ENCODE measurements at places on chromosomes 2 and 18.

GRCh38 chr2:182894174-182894573 is 27.7 kb upstream of the FRZB start:
- DNase-seq: no peak

- peak; percentile 91 for DNase-seq
Measured at GRCh38 chr2:176106581-176107539, at the start of gene HOXD11. HOXD11 (plus strand) TSS chr2:176107280; CDS start chr2:176107356, 76 bp downstream.

DNA sequence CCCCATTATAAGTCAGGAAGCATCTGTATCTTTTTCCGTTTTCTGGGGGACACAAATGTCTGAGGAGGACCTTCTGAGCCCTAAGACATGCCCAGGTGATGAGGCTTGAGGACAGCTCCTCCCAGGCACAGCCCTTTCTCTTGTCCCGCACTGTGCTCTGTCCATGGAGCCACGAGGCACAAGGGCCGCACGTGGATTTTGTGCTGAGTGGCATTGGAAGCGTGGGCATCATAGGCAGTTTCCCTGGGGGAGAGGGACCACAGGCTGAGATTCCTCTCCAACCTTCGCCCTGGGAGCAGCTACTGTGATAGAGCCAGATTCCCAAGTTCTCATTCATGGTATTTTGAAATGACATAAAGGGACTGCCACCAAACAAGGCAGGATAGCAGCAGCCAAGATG is 139.9 kb downstream of the SH3RF3 start:
- DNase-seq: no peak

GRCh38 chr2:103353774-103354173 is 591.9 kb downstream of the TMEM182 start:
- DNase-seq: no peak

DNA sequence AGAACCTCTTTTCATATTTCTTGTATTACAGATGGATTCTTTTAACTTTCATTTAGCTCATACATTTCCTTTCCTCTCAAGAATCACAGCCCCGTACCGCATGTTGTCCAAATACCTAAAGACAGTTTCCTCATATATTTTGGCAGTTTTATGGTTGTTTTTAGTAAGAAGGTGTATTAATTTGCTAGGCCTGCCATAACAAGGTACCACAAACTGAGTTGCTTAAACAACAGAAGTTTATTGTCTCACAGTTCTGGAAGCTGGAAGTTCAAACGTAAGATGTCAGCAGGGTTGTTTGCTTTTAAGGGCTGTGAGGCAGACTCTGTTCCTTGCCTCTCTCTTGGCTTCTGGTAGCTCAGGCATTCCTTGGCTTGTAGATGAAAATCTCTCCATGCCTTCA is 343.2 kb upstream of the TNP1 start:
- no peak for DNase-seq

GRCh38 chr2:168577885-168578284 is 121.8 kb downstream of the CERS6 start:
- DNase-seq: no peak

DNA sequence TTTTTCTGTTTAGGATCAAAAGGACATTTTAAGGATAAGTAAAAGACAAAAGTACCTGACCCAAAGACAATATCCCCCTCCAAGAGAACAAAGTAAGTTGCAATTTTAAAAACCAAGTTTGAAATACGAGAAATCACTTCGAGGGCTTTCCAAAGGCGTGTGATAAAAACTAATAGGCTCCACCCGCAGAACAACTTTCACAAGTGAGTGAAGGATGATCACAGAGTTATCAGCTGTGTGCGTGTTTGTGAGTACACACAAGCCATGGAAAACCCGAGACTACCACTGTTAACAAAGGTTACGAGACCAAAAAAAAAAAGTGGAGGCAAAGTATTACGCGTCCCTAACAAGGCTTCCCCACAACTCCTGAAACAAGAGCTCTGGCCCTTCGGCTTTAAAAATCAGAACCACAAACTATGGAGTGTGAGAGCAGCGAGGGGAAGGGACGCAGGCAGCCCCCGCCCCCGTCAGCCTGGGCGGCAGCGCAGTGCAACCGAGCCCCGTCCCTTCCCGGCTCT is 719 bp downstream of the SMAD2 start:
- no peak for DNase-seq

DNA sequence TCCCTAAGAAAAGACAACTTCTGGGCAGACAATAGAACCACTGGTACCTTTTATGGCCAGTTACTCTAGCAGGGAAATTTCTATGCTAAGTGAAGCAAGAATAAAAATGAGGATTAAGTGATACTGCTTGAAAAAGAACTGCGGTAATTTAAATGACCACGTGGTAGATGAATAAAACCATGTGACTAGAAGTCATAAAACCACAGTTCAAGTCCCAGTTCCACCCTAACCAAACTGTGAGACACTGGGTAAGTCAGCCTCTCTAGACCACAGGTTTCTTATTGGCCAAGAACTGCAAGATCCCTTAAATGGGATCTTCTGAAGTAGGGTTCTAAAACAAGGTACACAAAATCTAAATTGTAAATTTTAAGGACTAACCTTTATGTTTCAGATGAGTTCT is 12.7 kb downstream of the TMEM237 start:
- DNase-seq: no peak

DNA sequence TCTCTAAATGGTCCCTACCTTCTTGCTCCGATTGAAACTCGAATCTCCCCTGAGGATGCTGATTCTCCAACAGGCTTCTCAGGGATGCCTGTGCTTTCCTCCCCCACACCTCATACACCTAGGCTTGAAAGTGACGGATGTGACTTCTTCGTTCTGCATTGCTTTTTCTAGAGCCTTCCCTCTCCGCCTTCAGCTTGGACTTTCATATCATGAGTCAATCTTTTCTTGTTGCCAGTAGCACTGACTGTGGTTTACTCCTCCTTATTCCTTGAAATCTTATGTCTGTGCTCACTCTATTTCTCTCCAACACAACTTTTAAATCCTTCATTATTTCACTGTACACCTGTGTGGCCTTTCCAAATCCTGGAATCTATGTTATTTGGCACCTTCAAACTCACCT is 451.4 kb downstream of the TMX3 start:
- DNase-seq: no peak

DNA sequence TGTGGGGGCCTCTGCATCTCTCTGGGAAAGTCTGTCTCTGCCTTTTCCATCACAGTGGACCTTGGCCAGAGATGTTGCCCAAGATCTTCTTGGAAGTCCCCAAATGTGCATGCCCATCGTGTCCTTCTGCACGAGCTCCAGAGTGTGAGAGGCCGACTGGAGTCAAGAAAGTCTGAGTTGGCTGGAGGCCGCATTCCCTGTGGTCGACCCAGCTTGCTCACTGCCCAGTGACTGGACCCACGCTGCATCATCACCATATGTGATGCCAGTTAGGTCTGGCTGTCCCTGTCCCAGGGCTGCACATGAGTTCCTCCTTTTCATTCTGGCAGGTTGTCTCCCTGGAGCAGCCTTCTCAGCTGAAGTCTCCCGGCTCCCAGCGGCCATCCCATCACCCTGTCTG is 93.8 kb downstream of the ARL4C start:
- no peak for DNase-seq

GRCh38 chr2:110790907-110791306 is 58.5 kb downstream of the ACOXL start:
- no peak for DNase-seq

DNA sequence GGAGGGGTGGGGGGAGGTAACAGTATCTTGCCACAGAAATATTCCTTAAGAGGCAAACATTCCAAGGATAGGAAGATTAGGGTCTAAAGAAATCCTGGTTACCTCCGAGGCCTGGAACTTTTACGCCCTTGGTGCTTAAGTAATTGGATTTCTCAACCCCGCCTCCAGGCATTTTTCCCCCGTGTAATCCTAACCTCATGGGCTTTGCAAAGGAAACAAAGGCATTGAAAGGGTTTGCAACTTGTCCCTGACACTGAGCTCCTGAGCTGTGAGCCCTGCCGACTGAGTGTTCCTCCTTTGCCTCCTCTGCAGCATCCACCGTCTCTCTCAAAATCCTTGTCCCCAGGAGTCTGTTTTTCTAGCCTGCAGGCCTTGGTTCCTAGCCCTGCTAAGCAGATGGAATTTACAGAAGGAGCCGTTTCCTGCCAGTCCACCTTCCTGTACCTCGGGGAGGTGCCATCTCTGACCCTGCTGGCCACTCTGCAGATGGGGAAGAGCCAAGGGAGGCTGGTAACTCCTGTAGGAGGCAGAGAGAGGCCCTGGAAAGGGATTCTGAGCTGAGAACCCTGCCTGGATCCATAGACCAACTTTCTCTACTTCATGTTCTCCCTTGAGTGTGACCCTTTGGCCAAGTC is 24.2 kb downstream of the TET3 start:
- no peak for DNase-seq

- no peak for DNase-seq
Measured at GRCh38 chr2:174675615-174676014, 78.0 kb upstream of the WIPF1 start.

GRCh38 chr2:236964291-236964690 is 121.4 kb upstream of the COPS8 start:
- DNase-seq: no peak

- DNase-seq: no peak
Measured at GRCh38 chr2:107338059-107338458, 452.1 kb upstream of the ST6GAL2 start.

GRCh38 chr18:76364282-76365259 is 130.5 kb downstream of the ZNF516 start:
- DNase-seq: no peak

DNA sequence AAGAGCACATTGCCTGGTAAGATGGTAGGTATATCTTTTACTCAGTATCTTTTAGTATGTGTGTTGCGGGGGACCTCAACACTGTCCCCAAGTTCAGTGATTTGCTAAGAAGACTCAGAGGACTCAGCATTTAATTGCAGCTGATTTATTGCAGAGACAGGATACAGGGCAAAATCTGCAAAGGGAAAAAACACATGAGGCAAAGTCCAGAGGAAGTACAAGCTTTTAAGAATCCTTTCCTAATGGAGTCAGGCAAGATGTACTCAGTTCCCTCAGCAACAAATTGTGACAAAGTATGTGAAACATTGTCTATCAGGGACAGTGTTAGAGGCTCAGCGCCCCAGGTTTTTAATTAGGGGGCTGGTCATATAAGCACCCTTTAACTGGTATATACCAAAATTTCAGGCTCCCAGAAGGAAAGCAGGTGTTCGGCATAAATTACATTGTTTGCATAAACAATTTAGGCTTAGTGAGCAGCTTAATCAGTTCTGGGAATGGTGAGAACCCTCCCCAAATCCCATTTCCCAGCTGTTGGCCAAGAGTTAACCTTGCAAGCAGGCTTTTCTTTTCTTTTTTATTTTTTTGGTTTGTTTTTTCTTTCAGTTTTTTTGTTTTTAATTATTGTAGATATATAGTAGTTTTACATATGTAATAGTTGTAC is 41.7 kb downstream of the RAB3GAP1 start:
- peak; percentile 54 for DNase-seq

- DNase-seq: no peak
Measured at GRCh38 chr2:37917281-37918228, 7.5 kb upstream of the RMDN2 start.

GRCh38 chr2:11102956-11103860 is 52.1 kb upstream of the SLC66A3 start:
- DNase-seq: no peak

DNA sequence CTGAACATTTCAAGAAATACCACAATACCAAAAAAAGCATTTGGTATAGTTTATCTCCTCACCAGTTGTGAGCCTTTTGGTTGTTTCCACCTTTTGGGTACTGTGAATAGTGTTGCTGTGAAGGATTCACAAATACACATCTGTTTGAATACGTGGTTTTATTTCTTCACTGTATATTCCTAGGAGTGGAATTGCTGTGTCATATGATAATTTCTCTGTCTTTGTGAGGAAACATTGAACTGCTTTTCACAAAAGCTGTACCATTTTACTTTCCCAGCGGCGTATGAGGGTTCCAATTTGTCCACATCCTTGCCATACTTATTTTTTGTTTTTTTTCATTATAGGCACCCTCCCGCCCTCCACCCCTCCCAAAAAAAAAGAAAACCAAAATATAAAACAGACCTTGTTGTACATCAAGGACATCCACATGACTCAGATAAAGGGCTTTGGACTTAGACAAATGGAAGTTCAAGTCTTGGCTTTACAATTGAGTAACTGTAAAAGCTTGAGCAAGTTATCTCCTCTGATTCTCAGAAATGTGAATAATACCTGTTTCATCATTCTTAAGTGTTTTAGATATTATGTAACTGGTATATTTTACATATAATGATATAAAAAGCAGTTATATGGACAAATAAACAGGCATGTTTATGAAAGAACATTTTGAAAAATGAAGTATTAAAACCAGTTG is 19.0 kb downstream of the UBE2E3 start:
- DNase-seq: no peak

- no peak for DNase-seq
Measured at GRCh38 chr2:64318476-64318748, 135.6 kb upstream of the LGALSL start.

GRCh38 chr2:16664052-16664731 is 1.4 kb downstream of the CYRIA start:
- no peak for DNase-seq

DNA sequence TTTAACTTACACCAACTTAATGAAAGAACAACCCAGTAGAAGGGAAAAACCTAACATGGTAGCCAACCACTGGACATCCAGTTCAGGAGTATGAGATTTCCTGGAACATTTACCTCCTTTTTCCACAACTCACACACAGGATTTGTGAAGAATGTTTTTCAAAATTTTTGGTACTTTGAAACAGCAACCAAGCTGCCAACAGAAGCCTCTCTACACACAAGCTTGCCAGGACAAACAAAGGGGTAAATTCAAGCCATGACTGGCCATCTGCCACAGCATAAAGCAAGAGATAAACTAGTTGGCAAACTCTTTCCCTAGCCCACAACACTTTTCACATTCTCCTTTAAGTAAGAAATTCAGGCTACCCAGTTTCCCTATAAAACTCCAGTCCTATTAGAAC is 21.4 kb downstream of the MGAT4A start:
- DNase-seq: no peak

- no peak for DNase-seq
Measured at GRCh38 chr2:99468155-99468554, 21.7 kb downstream of the REV1 start.

- no peak for DNase-seq
Measured at GRCh38 chr18:12409469-12409868, 1.7 kb downstream of the PRELID3A start.

DNA sequence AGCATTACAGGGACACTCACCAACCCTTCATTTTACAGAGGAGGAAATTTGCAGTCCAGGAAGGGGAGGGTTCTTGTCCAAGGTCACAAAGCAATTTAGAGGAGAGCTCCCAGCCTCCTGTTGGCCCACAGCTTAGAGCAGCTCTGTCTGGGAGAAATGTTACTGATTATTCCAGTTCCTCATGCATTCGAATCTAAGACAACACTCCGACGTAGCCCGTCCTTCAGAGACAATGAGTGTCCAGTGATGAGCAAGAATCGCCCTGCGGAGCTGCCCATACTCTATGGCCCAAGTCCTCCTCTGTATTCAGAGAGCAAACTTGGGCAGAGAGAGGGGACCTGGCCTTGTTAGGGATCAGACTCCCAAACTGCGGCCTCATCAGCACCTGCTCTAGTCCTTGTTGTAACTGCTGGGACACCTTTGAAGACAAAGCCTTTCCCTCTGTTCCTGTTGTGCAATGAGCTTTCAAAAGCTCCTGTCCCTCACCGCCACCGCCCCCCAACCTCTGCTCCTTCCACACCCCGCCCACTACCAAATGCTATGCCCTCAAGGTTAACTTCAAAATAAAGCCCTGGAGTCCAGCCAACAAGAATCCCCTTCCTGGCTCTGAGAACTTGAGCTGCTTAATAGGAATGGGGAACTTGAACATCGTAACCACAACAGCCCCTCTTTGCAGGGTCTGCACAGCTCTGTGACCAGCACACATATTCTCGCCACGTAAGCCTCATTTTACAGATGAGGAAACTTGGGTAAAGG is 234.8 kb upstream of the SMAD2 start:
- DNase-seq: no peak

Measured in NCI-H1105 (cell line).